DMS 273 treated with DMSO at 0.1 percent for 48 hours (cell line): ENCODE measurements at places on chromosomes 12 and 14.

GRCh38 chr14:61621444-61621843 is 73.9 kb upstream of the HIF1A start:
- DNase-seq, result no peak

GRCh38 chr14:33793398-33794110 is 157.3 kb downstream of the EGLN3 start:
- no peak for DNase-seq

- DNase-seq, result no peak
Measured at GRCh38 chr14:74711651-74712050, 1.2 kb downstream of the AREL1 start.

- DNase-seq, result no peak
Measured at GRCh38 chr12:71415336-71416231, 24.0 kb upstream of the LGR5 start.

- DNase-seq, result no peak
Measured at GRCh38 chr12:57320639-57321038, 69.7 kb upstream of the STAC3 start.
